ENCODE measurements at places on chromosomes 16 and 17.
A peak's percentile ranks its signal among the peaks of the same experiment; 100 is the strongest.

DNA sequence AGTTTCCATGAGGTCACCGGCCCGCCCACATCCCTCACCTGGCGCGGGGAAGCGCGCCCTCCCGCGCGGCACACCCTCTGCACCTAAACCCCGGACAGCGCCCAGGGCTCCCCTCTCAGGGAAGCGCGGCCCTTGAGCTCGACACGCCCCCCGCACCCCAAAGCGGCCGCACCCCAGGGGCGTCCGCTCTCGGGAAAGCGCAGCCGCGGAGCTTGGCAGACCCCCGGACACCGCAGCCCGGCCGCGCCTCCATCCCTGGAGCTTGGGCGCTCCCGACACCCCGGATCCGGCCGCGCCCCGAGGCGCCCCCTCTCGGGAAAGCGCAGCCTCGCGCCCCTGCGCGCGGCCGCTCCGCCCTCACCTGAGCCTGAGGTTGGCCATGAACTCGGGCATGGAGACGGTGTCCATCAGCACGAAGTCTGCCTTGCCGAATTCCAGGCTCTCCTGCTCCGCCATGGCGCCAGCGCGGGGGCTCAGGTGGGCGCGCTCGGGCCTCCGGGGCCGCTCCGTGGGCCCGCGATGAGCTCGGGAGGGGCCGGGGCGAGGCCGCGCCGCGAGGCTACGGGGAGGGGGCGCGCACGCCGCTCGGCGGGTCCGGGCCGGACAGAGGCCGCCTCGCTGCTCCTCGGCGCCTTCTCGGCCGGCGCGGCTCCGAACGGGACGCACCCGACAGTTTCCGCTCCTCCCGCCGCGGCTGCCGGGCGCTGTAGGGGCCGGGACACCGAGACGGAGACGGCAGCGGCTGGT is at the start of gene MYO1D:
TSS of gene MYO1D (minus strand) at position 708 of the 747 bp plus-strand sequence. CDS start at position 456, 252 bp downstream.
- DNase-seq: peak; percentile 85

DNA sequence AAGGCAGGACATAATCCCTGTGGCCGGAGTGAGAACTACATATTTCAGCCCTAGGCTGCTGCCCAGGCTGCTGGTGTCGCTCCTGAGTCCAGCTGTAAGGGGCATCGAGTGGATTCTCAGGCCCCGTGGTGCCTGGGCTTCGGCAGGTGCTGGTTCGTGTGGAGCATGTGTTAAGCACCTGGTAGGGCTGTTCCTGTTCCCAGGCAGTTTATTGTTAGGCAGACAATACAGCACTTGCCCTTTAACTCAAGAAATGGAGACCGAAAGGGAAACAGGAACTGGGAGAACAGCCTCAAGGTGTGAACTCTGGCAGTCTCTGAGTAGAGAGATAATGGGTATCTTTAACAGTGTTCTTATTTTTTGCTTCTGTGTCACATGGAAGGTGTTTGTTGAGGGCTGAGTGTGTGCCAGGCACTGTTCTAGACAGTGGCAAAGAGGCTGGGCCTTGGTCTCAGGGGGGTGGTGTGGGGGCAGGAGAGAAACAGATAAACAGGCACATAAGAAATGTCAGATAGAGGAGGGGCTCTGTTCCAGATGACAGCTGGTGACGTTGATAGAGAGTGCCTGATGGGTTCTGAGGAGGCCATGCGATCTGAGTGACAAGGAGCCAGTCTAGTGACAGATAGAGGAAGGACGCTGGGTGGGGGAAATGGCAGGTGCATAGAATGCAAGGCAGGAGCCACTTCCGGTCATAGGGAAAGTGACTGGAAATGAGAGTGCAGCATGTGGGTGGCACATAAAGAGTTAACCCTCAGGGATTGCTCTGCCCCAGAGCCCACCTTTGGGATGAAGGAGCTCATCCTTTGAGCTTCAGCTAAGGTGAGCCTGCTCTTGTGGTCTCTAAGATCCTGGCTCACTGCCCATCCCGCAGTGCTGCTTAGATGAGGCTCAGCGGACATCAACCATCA is 33.8 kb downstream of the EPN2 start:
- DNase-seq: no peak

DNA sequence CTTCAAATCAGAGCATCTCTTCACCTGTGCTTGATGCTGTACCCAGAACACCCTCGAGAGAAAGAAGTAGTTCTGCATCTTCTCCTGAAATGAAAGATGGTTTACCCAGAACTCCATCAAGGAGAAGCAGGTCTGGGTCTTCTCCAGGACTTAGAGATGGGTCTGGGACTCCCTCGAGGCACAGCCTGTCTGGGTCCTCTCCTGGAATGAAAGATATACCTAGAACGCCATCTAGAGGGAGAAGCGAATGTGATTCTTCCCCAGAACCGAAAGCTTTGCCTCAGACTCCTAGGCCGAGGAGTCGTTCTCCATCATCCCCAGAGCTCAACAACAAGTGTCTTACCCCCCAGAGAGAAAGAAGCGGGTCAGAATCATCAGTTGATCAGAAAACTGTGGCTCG is 12.3 kb downstream of the SRRM2 start:
- no peak for DNase-seq

- DNase-seq: peak; percentile 93
Observed at GRCh38 chr17:47698749-47699535, 5.0 kb downstream of the TBKBP1 start.

- DNase-seq: no peak
Observed at GRCh38 chr16:51938861-51939260, 608.1 kb downstream of the TOX3 start.

DNA sequence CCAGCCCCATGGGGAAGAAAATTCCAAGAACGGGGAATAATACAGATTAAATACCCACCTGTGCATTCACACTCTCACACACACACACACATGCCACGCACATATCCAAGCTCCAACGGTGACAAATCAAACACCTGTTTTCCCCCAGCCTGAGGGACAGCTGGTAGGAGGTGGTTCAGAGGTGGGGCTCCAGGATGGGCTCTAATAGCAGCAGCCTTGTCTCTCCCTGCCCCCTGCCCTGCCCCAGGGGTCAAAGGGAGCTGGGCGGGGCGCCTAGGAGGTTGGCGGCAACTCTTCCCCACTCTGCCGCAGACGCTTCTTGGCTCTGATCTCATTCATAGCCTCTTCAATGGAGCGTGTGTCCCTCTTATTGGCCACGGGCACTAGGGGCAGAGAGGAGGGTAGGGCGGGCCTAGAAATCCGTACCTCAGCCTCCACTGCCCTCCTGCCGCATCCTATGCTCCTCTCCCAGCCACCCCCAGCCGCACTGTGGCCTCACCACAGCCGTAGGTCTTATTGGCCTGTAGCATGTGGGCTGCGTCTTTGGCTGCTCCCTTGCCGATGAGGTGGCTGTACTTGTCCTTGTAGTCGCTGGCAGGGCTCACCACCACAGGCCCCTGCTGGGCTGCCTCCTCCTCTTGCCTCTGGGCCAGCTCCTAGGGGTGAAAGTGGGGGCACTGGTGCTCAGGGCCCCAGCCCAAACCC is 8.2 kb downstream of the SPAG7 start:
- DNase-seq: no peak

All from activated CD4-positive, alpha-beta T cell treated with anti-CD3 and anti-CD28 coated beads, Interleukin-2, amount 50 U/mL, for 48 hours (primary cell).